ENCODE measurements at places on chromosomes 3 and 15.
A peak's percentile ranks its signal among the peaks of the same experiment; 100 is the strongest.

- DNase-seq, result no peak
Measured at GRCh38 chr15:50256188-50257041, 9.1 kb downstream of the HDC start.

- no peak for DNase-seq
Measured at GRCh38 chr3:139136469-139137202, 91.9 kb upstream of the PRR23C start.

DNA sequence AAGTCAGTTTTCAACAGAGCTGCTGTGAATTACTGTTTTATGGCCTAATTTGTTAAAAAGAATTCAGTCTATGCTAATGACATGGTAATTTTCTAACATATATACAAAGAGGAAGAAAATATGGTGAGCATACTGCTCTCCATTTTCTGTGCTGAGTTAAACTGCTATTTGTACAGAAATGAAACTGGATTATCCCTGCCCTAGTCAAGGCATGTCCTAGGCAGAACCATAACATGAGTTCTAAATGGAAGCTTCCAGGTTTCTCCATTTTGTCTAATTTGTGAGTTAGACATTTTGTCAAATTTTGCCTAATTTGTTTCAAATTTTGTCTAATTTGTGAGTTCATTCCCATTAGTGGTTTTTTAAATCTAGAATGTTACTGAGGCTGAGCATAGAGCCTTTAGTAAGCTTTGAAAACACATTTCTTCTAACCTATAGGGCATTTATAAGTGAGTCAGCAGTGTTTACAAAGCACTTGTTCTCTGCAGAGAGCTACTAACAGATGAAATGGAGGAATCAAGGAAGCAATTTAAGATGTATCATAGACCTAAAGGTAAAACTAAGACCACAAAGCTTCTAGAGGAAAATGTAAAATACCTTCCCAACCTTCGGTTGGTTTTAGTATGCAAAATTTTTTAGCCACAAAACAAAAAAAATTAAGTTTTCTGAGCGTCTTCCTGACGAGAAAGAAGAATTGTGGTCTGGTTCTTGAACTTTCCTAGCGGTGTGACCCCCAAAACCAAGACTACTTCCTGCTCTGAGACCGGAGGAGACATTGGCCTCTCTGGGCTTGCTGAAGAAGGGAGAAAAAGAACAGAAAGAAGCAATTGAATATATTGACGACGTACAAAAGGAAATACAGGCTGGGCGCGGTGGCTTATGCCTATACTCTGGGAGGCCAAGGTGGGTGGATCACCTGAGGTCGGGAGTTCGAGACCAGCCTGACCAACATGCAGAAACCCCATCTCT is 9.8 kb downstream of the P2RY14 start:
- DNase-seq, result no peak

DNA sequence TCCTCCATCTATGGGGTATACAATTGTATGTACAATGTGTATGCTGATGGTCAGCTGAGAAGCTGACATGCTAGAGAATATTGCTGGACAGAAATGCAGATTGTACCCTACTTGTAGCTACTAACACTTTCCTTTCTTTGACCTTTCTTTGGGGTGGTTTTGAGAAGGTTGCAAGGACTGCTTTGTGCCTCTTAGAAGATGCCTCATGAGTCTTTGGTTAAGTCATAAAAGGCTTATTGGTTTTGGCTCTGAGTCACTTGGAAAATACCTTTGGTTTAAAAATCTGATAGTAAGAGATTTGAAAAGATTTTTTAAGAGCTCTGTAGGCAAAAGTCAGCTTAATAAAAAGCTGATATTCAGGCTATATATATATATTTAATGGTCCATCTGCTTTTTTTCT is 71.5 kb downstream of the ZMAT3 start:
- no peak for DNase-seq

DNA sequence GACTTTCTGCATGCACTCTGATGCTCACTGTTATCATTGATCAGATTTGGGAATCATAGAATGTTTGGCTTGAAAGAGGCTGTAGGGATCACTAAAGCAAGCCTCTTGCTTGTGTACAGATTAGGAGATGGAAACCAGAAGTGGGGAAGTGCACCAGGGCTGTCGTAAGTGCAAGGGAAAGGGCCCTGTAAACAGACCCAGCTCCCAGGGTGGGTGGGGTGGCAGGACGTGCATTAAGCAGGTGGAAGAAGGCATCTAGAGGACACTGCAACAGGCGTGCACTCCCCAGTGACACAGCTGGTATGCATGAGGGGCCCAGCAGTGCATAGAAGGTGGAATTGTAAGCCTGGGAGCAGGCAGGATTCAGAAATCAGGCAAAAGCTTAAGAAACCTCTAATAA is 58.0 kb upstream of the SLC7A14 start:
- DNase-seq, result no peak

GRCh38 chr3:14512281-14512941 is 27.7 kb downstream of the GRIP2 start:
- no peak for DNase-seq

- no peak for DNase-seq
Measured at GRCh38 chr15:75565062-75565970, 13.8 kb downstream of the PTPN9 start.

GRCh38 chr3:143963946-143964345 is 7.7 kb upstream of the DIPK2A start:
- DNase-seq, result no peak

DNA sequence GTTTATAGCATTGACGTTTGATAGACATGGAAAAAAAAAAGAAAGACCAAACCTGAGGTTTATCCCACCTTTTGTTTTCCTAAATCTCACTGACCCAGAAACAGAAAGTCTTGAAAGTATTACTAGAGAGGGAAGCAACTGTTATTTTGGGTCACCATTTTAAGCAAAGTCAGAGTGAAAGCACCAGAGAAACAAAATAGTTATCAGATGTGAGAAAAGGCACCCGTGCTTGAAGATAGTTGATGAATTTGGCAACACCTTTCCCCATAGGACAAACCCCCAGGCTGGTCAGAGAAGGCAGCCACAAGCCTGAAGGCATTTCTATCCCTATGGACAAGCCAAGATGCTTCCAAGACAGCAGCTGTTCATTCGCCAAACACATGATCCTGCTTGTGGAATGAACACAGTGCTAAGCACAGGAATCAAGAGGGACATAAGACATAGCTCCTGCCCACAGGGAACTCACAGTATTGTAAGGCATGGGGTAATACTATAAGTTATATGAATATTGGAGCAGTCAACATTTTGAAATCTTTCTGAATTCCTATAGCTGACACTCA is 170.9 kb downstream of the ERC2 start:
- no peak for DNase-seq

- DNase-seq, result peak; percentile 46
Measured at GRCh38 chr3:152328841-152329240, 60.1 kb downstream of the MBNL1 start.

DNA sequence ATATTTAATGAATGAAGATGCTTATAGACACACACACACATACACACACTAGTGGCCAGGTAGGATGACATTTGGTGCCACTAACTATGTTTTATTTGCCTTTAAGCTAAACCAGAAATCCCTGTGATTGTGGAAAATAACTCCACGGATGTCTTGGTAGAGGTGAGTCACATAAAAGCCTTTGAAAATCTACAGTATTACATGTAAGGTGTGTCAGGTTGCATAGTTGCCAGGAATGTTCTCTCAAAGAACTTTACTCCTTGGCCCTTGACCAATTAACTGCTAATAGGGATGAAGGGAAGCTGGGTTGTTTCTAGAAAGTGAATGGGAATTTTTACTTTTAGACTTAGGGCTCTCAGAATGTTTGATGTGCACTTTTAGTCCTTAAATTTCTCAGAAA is 9.9 kb downstream of the ZBED2 start:
- DNase-seq, result peak; percentile 69

DNA sequence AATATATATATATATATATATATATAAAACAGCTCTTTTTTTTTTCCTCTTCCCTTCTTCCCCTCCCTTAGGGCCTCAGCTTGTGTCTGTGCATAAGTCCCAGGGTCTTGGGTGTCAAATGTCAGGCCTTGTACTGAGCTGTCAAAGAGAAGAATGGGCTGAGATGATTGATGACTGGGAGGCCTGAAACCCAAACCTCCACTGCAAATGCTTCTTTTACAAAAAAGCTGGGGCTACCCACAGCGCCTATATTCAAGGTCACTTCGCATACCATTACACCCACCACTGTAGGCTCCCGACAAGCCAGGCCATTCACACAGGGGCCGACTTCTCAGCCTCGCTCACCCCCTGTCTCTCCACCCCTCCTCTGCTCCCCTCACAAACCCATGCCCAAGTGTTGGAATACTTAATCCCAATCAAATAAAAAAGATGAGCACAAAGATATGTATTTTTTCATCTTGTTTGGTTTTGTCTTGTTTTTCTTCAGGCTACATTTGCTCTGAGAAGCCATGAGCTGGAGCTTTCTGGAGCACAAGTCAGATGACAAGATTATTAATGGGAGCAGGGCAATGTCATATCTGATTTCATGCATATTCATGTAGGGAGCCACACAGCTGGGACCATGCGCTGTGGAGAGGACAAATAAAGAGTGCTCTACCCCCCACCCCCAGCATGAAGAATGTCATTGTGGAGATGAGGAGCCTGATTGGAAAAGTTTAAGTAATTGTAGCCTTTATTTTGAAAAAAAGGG is 614.4 kb upstream of the NR2F2 start:
- DNase-seq, result no peak

- DNase-seq, result no peak
Measured at GRCh38 chr3:42556089-42556632, 25.6 kb downstream of the SEC22C start.

DNA sequence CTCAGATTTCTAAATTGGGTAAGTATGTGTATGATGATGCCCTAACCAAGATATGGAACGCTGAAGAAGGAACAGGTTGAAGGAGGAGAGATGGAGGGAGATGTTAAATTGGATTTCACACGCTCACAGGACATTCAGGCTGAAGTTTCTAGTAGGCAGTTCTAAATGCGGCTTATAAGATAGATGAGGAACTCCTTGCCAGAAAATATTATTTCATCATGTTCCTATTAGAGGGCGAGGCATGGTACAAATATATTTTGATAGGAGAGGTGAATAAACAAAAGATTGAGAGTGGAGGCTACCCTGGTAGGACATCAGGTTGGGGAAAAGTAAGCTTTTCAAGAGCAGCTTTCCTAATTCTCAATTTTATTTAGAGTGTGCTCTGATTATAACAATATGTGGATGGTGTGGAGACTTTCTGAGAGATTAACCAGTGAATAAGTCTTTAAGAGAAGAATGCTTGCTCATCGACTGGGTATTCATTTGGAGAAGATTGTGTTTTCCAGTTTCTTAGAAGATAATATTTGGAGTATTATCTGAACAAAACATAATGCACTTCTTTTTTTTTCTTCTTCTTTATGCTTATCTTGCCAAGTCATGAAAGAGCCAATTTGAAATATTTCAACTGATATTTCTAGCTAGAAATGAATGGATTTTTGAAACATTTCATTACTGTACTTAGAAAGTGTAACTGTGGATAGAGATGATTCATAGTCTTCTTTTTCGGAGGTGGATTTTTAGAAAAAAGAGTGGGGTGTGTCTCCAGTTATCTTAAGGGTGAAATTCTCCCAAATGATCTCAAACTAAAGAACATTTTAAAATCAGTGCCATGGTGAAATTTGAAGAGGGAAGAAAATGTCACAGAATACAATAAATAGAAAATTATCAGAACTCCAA is 88.5 kb downstream of the B3GALNT1 start:
- DNase-seq, result no peak

DNA sequence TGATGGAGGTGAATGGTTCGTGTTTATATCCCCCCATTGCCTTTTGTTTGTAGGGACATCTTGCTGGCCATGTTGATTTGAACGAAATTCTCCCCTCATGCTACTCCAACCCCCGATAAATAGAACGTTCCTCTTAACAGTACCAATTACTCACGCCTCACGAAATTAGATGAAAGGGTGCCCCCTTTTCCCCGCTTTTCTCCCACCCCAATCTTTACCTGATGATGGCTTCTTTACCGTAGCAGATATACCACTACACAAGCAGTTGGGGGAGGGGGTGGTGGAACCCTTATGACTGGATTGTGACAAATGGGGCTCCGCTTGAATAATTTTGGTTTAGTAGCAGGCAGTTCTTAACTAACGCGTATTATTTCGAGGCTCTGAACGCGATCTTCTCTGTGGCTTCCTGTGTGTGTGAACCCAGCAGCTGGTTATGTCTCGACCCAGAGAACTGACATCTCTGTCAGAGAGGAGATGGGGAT is 1.1 kb downstream of the PIAS1 start:
- peak; percentile 67 for DNase-seq

GRCh38 chr3:17009826-17010225 is 125.1 kb downstream of the PLCL2 start:
- no peak for DNase-seq

- no peak for DNase-seq
Measured at GRCh38 chr3:188923671-188924070, 248.1 kb upstream of the TPRG1 start.

GRCh38 chr15:66111363-66111762 is 142.2 kb downstream of the MEGF11 start:
- no peak for DNase-seq

DNA sequence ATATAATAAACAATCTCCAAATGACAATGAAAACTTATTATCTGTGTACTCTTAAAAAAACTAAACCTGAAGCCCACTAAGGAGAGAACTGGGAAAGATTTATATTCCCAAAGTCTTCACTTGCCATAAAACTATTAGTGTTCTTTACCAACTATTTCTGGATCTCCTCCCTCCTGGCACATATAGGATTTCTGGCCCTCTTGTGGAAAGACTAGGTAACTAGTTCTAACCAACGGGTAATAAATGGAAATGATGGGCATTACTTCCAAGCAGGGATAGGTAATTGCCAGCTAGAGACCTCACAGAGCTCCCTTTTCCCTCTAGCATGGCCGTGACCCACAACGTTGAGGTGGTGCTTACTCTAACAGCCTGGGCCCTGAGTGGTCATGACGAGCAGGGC is 110.1 kb downstream of the DNAH12 start:
- peak; percentile 13 for DNase-seq

DNA sequence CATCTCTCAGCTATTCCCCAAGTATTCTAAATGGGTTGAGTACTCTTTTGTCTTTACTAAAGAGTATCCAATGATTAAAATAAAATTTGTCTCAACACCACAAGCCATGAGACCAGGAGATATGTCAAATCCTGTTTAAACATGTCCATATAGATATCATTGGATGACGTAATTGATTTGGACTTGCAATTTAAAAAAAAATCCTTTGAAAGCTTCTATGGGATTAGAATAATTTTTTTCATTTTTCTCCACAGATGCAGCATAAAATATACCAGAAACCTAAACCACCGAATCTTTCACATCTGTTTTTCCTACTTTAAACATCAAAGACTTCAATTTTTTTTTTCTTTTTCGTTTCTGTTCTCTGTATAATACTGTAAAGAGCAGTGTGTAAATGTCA is 1022.3 kb downstream of the EPHA3 start:
- no peak for DNase-seq

DNA sequence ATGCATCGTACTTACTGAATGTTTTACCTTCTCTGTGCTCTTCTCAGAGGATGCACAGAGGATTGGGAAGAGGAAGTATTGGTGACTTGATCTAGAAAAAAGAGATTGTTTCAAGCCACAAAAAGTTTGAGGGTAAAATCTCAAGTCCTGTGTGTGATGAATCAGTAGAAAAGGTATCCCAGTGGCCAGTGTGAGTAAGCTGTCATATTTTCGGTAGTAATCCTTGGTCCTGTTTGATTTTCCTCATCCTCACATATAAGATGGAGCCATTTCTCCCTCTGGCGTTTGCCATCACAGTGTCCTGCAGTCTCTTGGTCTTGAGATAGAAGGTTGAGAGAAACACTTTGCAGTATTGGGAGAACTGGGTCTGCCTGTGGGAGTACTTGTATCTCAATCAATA is 166.8 kb downstream of the LPP start:
- no peak for DNase-seq
